Left cardiac atrium (tissue), 4 donors: ENCODE measurements at places on chromosomes 16 and 17.

- DNase-seq, result no peak
Observed at GRCh38 chr16:48810803-48811453, 200.9 kb upstream of the N4BP1 start.

- no peak for DNase-seq
Observed at GRCh38 chr17:81082177-81083073, 47.5 kb downstream of the BAIAP2 start.

GRCh38 chr16:23152386-23153178, 3.3 kb upstream of the USP31 start:
- DNase-seq, result no peak

- DNase-seq, result no peak
Observed at GRCh38 chr16:75460446-75460845, 4.0 kb downstream of the TMEM170A start.

GRCh38 chr17:58913971-58914769, 158.5 kb downstream of the PPM1E start:
- no peak for DNase-seq

- no peak for DNase-seq
Observed at GRCh38 chr16:12016291-12016947, 39.9 kb downstream of the SNX29 start.

DNA sequence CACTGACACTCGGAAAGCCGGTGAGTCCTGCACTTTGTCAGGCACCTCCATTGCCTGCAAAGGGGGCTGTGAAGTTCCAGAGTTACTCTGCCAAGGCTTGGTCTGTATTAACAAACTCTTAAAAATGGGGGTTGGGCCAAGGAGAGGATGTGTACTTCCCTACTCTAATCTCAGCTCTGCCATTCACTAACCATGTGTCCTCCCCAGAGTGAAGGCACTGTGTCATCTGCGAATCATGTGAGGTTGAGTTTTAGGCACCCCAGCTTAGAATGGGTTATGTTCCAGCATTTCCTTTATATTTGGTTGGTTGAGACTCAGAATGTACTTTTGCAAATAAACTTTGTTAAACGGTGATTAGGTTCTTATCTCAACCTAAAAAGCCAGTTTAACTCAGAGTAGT, 24.9 kb downstream of the ERCC4 start:
- no peak for DNase-seq

DNA sequence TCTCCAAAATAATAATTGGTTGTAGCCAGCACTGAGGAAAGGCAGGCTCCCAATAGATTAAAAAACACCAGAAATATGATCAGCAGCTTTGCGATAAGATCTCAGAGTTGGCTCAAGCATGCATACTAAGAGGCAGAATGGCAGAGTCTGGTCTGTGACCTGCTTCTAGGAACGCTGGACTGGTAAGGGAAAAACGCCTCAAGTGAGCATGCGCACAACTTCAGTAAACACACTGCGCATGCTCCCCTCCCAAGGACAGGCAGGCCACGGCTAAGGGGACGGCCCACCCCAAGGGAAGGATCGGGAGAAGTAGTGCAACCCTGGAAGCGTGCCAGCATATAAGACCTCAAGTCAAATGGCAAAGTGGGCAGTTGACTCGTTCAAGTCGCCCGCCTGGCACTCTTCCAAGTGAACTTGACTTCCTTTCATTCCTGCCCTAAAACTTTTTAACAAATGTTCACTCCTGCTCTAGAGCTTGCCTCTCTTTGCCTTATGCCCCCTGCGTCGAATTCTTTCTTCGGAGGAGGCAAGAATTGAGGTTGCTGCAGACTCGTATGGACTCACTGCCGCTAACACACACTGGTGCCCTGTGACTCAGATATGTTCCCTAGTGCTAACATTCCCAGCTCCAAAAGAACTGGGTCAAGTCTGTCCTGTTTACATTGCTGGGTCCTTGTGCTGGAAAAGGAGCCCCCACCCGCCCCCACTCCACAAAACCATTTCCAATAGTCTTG, 22.4 kb upstream of the PRM1 start:
- DNase-seq, result no peak

- no peak for DNase-seq
Observed at GRCh38 chr17:65225061-65225460, 87.9 kb downstream of the RGS9 start.

DNA sequence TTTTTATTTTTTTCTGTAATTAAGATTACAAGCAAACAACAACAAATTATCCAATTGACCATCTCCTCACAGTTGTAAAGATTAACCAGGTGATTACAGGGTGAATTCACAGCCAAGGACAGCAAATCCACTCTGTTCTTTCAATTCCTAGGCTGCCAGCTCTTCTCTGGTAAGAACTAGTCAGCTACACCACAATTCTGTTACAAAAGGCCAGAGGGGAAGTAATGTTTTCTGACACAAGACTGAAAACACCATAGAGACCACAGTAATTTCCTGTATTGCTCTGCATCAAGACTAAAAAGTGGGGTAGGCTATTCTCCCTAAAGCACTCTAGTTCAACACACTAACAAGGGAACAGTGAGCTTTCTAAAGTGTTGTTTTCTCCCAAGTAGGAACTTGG, 10.6 kb downstream of the CA10 start:
- no peak for DNase-seq

DNA sequence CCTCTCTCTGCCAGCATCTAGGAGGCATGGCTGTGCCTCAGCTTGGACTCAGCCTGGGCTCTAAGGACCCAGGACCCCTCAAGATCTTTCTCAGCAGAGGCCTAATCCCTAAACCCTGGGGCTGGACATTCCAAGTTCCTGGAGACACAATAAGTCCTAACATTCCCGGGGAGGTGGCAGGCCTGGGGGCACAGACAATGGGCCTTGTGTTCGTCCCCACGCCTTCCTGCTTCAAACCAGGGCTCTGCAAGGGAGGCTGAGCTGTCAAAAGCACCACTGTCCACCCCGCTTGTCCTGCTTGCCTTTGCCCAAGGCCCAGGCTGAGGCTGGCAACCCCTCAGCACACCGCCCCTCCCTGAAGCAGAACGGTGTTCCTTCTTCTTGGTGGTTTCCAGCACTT, 13.7 kb downstream of the SDK2 start:
- DNase-seq, result no peak

GRCh38 chr16:72939247-72939646, 108.7 kb downstream of the ZFHX3 start:
- peak; percentile 59 for DNase-seq

DNA sequence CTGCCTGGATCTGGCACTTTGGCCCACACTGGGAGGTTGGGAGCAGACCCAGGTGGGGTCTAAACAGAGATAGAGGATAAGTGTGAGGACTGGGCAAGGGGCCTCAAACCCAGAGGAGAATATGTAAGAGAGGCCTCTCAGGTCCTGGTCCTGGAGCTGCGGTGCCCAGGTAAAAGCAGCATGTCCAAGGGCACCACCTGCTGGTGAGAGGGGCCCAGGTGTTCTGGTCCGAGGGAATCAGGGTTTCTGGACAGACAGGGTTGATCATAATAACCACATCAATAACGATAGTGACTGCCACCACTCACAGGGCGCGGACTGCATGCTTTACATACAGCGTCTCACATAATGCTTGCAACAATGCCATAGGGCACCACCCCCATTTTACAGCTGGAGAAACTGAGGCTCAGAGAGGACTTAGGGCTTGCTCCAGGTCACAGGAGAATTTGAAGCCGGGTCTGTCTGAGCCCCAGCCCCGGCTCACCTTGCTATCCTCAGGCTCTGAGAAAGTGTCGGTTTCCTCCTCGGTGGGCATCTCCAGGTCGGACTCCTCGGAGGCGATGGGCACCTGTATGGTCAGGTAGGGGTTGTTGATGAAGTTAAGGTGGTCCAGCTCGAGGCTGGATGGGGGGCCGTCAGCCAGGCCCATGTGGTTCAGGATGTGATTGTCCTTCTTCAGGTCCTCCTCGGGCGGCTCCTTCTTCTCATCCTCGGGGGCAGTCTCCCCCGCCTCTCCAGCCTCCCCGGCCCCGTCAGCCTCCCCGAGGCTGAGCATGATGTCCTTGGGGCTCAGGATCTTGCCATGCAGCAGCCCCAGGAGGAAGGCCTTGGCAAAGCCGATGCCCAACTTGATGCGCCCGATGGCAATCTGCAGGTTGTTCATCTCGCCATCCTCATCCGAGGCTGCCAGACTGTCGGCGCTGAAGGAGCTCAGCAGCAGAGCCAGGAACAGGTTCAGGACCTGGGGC, 19.1 kb upstream of the CD79B start:
- no peak for DNase-seq

- DNase-seq, result no peak
Observed at GRCh38 chr17:37829592-37830123, 84.8 kb upstream of the HNF1B start.

- DNase-seq, result peak; percentile 36
Observed at GRCh38 chr16:72501739-72502593, 330.0 kb upstream of the PMFBP1 start.

GRCh38 chr16:23788685-23789084, 33.9 kb downstream of the CHP2 start:
- DNase-seq, result no peak

DNA sequence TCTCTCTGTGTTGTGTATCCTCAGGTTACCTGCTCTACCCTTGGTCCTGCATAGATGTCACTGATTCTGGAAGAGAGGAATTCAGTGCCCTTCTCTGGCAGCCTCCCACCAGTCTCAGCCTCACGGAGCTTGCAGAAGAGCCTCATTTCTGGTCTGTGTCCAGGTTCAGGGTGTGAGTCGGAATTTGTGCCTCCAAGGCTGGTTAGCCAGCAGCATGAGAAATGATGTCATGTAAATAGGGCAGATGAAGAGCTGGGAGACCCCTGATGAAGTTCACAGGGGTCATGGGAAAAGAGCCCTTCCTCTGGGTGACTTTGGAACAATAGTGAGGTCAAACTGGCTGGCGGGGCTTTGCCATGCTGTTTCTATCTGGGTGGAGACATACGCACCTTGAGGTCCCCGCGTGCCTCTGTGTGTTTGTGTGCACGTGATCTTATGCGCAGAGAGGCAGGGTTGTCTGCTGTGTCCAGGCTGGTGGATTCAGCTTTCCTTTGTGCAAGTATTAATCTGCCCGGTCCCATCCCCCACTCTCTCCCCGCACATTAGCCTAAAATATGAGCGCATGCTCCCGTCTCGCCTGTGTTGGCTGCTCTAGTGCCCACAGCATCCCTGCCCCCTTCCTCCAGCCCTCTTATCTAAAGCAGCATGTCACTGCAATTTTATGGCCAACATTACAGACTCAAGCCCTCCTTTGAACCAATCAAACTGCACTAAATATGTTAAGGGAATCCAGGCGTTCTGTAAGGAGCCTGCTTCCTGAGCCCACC, 256.3 kb upstream of the ZFHX3 start:
- DNase-seq, result no peak

- DNase-seq, result no peak
Observed at GRCh38 chr17:29091606-29092289, 48.8 kb downstream of the PIPOX start.

GRCh38 chr16:56094231-56094630, 97.1 kb upstream of the GNAO1 start:
- DNase-seq, result no peak

DNA sequence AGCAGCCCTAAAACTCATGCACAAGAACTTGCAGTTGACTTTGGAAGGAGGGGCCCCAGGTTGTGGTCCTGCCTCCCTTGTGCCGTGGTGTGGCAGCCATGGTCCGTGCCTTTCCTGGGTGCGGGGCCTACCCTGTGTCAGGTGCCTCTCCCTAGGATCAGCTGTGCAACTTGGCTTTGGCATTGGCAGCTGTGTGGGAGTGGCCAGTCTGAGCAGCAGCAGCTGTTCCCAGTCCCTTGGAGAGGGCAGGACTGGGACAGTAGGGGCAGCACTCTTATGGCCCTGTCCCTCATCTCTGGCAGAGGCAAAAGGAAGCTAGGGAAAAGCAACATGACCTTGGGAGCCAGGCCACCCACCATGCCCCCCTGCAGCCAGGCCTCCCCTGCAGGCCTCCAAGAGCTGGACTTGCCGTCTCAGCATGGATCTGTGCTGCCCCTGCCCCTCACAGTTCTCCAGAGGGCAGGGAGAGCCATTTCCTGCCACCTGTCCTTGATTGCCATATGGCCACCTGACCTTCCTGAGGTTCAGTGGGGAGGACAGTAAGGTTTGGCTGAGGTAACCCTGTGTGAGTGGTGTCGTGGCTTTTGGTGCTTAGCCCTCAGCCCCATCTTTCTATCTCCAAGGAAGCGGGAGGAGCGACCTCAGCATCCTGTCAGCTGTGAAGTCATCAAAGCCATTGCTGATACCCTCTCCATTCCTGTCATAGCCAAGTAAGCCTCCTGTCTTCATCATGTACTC, 15.5 kb upstream of the NFATC3 start:
- no peak for DNase-seq

DNA sequence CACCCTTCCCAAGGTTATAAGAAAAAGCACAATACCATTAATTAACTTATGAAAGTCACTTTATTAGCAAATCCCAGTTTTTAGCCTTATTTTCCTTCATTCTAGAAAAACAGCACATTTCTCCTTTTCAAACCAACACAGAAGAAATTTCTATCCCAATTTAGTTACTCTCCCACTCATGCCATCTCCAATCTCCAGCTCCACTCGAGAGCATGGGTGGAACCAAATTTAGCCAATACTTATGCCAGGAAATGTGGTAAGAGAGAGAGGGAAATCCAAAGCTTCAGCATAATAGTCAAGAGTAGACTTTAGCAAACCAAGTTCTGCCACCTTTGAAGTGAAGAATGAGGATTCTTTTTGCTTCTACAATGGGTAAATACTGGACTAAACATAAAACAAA, 288.8 kb downstream of the KIF2B start:
- no peak for DNase-seq

DNA sequence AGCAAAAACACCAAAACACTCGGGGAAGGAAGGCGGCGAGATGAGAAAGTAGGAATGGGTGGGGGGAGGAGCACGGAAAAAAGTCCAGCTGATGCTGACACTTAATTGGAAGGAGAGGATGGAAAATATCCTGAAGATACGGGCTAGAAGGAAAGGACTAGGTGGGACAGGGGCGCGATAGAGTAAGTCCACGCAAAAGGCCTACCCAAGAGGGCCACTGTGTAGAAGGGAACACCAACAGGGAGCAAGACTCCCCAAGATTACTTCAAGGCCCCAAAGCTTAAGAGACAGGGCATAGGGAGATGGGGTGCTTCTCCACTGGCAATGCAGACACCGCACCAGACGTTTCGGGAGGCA, 736 bp downstream of the APPBP2 start:
- DNase-seq, result peak; percentile 25

DNA sequence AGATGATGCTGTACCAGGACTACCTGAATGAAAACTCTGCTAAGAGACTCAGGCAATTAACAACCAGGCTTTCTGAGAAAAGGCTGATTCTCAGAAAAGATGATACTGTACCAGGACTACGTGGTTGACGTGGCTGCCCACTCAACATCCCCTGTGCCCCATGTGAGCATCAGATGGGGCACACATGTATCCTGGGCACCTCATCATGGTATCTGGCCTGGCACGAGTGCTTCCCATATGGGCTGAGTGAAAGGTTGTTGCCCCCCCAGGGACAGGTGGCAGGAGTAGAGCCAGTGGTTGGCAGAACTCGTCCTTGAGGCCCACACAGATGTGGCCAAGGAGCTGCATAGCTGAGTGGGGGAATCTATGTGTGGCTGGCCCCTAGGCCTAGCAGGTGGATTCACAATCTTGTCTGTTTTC, 3.5 kb upstream of the CES4A start:
- DNase-seq, result no peak

DNA sequence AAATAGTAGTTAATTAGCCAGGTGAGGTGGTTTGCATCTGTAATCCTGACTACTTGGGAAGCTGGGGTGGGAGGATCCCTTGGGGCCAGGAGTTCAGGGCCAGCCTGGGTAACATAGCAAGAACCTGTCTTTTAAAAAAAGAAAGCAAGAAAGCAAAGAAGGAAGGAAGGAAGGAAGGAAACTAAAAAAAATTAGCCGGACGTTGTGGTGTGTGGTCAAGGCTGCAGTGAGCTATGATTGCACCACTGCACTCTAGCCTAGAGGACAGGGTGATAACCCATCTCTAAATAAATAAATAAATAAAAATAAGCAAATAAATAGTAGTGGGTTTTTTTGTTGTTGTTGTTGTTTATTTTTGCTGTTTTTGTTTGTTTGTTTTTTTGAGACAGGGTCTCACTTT, 39.3 kb upstream of the MAP2K6 start:
- DNase-seq, result no peak
